ENCODE measurements at places on chromosomes 5 and 9. TPM values are rescaled to one million over a fixed set of nuclear protein-coding genes. Genes with fewer than 3 reads are reported as not detected.
A peak's percentile ranks its signal among the peaks of the same experiment; 100 is the strongest.

DNA sequence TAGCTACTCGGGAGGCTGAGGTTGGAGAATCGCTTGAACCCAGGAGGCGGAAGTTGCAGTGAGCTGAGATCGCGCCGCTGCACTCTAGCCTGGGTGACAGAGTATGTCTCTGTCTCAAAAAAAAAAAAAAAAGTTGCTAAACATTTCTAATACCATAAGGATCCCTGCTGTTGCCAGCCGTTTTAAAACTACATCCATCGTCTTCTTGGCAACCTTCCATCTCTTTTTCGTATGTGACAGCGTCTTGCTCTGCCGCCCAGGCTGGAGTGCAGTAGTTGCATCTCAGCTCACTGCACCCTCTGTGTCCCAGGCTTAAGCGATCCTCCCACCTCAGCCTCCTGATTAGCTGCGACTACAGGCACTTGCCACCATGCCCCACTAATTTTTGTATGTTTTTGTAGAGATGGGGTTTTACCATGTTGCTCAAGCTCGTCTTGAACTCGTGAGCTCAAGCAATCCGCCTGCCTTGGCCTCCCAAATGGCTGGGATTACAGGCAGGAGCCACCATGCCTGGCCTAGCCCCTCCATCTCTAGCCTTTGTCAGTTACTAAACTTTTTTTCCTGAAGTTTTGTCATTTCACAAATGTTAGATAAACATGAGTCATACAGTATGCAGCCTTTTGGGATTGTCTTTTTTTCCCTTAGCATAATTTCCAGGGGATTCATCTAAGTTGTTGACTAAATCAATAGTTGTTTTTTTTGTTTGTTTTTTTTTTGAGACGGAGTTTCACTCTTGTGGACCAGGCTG is 13.5 kb downstream of the NSD1 start:
- peaks cover 13% of the 10 kb centered on the region for H3K4me1 ChIP-seq
- peaks cover 7% of the 10 kb centered on the region for H3K36me3 ChIP-seq
- H3K4me3 ChIP-seq, result no peak overlapping the region

DNA sequence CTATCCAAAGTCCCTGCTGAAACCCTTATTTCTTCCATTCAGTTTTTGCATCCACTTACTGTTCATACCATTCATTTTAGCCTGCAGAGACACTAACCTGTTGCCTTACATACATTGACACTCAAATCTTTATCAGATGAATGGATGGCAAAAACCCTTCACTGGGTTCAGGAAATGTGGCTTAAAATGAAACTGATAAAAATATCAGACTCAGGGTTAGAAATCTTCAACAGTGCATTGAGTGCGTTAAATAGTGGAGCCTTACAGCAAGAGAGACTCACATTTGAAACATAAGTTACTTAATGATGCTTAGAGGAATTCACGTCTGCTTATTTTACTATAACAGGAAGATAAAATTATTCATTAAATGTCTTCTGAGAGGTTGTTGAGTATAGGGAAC is 28.0 kb upstream of the BNC2 start:
- H3K4me3 ChIP-seq, result no peak overlapping the region
- H3K27me3 ChIP-seq, result no peaks in the 10 kb centered on the region
- DNase-seq, result no peak
- no peaks in the 10 kb centered on the region for H3K4me1 ChIP-seq
- H3K36me3 ChIP-seq, result no peaks in the 10 kb centered on the region

ADCY2 gene
- not detected for total RNA-seq

DNA sequence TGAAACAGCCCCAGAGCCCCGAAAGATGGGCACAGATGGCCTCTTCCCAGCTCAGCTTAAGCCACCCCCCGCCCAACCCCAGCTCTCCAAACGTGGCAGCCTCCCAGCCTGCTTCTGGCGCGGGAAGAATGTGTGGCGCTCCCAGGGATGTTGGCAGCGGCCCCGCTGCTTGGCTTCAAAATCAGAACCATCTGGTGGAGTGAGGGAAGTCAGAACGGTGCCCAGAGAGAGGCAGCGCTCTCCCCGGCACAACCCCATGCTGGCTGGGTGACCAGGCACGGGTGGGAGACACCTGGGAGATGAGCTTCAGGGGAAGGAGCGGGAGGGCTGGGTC is 72.7 kb upstream of the ORM1 start:
- H3K27ac ChIP-seq, result no peak overlapping the region
- no peak overlapping the region for H3K4me3 ChIP-seq
- no peak for DNase-seq
- H3K27me3 ChIP-seq, result no peaks in the 10 kb centered on the region
- H3K36me3 ChIP-seq, result no peaks in the 10 kb centered on the region
- H3K4me1 ChIP-seq, result no peaks in the 10 kb centered on the region

DNA sequence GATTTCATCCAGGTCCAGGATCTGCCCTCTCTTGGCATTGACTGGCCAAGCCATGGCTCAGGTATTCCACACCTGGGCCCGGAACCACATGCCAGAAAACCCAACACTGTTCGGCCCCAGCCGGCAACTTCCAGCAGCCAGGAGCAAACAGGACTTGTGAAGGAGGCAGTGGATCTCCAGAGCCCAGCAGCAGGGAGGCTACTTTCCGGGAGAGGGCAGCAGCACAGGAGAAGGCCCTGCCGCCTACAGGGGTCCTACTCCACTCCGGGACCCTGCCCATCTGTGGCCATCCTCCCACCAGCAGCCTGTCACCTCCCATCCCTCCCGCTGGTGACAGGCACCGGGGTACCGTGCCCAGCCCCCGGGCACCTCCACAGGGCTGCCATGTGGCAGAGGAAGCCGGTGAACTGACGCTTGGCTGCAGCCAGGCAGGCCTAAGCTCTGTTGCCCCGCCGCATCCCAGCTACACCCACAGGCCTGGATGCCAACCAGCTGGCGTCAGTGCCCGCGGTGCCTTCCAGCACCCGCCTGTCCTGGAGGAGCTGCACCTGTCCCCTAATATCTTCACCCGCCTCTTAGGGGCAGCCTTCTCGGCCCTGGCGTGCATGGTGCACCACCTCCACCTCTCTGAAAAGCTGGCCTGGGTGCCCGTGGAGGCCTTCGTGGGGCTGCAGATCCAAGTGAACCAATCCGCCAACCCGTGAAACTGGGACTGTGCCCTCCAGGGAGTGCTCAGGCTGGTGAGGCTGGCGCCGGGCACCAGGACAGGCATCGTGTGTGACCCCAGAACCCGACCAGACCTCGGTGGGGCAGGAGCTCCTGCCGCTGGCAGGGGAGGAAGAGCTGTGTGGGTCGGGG is 18.9 kb upstream of the SLC30A5 start:
- no peak for DNase-seq
- no peak overlapping the region for H3K27ac ChIP-seq
- H3K4me1 ChIP-seq, result no peaks in the 10 kb centered on the region
- H3K27me3 ChIP-seq, result peaks cover 4% of the 10 kb centered on the region

DAB2IP gene
- total RNA-seq, result not detected

RIOK2 gene
- 31.8 TPM for total RNA-seq

DNA sequence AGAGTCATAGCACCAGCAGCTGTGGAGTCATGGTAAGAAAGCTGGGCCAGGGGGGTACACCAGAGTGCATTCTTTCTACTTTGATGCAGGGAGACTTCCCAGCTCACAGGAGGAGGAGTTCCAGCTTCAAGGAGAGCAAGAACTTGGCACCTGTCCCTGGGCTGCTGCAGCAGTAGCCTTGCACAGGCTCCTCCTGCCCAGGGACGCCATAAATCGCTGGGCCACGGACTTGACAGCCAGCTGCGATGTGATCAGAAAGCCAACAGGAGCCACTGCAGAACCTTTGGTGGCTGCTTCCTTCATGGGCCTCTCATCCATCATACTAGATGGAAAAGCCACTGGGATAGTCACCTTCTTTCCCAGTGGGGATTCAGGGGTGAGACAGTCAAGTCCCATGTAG is 234.7 kb downstream of the NMUR2 start:
- no peaks in the 10 kb centered on the region for H3K4me1 ChIP-seq
- H3K27me3 ChIP-seq, result peaks cover 3% of the 10 kb centered on the region
- H3K36me3 ChIP-seq, result no peaks in the 10 kb centered on the region
- no peak overlapping the region for H3K27ac ChIP-seq

- no peak for DNase-seq
- H3K36me3 ChIP-seq, result peaks cover 2% of the 10 kb centered on the region
- H3K4me1 ChIP-seq, result peaks cover 14% of the 10 kb centered on the region
- H3K27ac ChIP-seq, result no peak overlapping the region
- H3K27me3 ChIP-seq, result peaks cover 23% of the 10 kb centered on the region
These were observed 1.7 kb downstream of the TLE1 start for GRCh38 chr9:81687521-81688261.

CMYA5 gene
- 0.26 TPM for total RNA-seq

ADAMTS19 gene
- total RNA-seq, result not detected

IER5L gene
- 1.3 TPM for total RNA-seq

- H3K4me3 ChIP-seq, result peak overlapping the region; percentile 97
- H3K27me3 ChIP-seq, result no peaks in the 10 kb centered on the region
- H3K4me1 ChIP-seq, result peaks cover 39% of the 10 kb centered on the region
- peaks cover 30% of the 10 kb centered on the region for H3K36me3 ChIP-seq
- DNase-seq, result peak; percentile 70
- H3K27ac ChIP-seq, result peak overlapping the region; percentile 99
These were observed 2.8 kb downstream of the CD74 start for GRCh38 chr5:150409638-150410523.

CDO1 gene
- 0.34 TPM for total RNA-seq

- H3K4me1 ChIP-seq, result no peaks in the 10 kb centered on the region
- peaks cover 17% of the 10 kb centered on the region for H3K27me3 ChIP-seq
- no peak for DNase-seq
- H3K36me3 ChIP-seq, result no peaks in the 10 kb centered on the region
- no peak overlapping the region for H3K27ac ChIP-seq
- no peak overlapping the region for H3K4me3 ChIP-seq
These were observed 607.4 kb downstream of the KIF4B start for GRCh38 chr5:155620821-155621410.

NCBP1 gene
- total RNA-seq, result 43.4 TPM

PRUNE2 gene
- total RNA-seq, result 0.24 TPM

CMBL gene
- total RNA-seq, result 1.3 TPM

SLC25A25 gene
- total RNA-seq, result 17.1 TPM

GRCh38 chr9:76521244-76521681 is 62.3 kb downstream of the GCNT1 start:
- no peaks in the 10 kb centered on the region for H3K27me3 ChIP-seq
- peaks cover 11% of the 10 kb centered on the region for H3K4me1 ChIP-seq

GRCh38 chr5:110769000-110769681 is 30.3 kb downstream of the SLC25A46 start:
- H3K27me3 ChIP-seq, result peaks cover 3% of the 10 kb centered on the region
- H3K4me1 ChIP-seq, result no peaks in the 10 kb centered on the region
- H3K27ac ChIP-seq, result no peak overlapping the region

SV2C gene
- 0.10 TPM for total RNA-seq

GRCh38 chr5:150660108-150660831 is 781 bp upstream of the MYOZ3 start:
- H3K27me3 ChIP-seq, result peaks cover 5% of the 10 kb centered on the region
- no peaks in the 10 kb centered on the region for H3K36me3 ChIP-seq
- peaks cover 2% of the 10 kb centered on the region for H3K4me1 ChIP-seq
- H3K27ac ChIP-seq, result no peak overlapping the region
- no peak overlapping the region for H3K4me3 ChIP-seq

DNA sequence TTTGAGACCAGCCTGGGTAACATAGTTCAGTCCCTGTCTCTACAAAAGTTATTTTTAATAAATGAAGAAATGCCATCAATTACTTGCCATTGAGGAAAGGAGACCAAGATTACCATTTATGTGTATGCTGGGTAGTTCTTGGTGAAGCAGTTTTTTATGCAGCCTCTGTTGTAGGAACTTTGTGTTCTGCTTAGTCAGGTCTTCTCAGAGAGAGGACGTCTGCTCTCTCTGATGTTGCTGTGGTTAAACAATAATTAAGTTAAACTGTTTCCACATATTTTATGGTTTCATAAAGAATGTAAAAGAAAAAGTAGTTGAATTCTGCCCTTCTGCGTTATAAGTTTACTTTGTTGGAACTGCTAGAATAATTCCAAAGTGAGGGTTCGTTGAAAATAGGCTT is 210.5 kb downstream of the KDM4C start:
- H3K27me3 ChIP-seq, result no peaks in the 10 kb centered on the region
- H3K36me3 ChIP-seq, result no peaks in the 10 kb centered on the region
- DNase-seq, result no peak
- peaks cover 3% of the 10 kb centered on the region for H3K4me1 ChIP-seq
- H3K4me3 ChIP-seq, result no peak overlapping the region

DNA sequence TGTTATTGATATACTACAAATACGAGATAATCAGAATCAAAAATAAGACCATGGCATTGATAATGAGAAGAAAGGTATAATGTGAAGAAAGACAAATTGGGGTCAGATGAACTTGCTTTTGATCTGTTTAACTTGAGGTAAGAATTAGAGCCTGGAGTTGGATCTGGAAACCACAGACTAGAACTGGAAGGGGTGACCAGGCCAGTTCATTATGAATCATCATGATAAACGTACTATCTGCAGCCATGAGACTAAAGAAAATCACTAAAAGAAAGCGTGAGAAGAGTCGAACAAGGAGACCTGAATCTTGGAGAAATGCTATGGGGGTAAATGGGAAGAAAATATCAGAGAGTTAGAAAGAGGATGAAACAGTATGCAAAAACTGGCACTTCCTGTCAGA is 967.5 kb downstream of the NR2F1-AS1 start:
- DNase-seq, result no peak
- no peaks in the 10 kb centered on the region for H3K36me3 ChIP-seq
- no peaks in the 10 kb centered on the region for H3K4me1 ChIP-seq
- H3K27ac ChIP-seq, result no peak overlapping the region

- H3K36me3 ChIP-seq, result no peaks in the 10 kb centered on the region
- H3K4me3 ChIP-seq, result peak overlapping the region; percentile 44
- H3K27ac ChIP-seq, result no peak overlapping the region
- DNase-seq, result peak; percentile 45
These were observed 27.6 kb downstream of the TLX3 start for GRCh38 chr5:171336521-171337209.

- H3K36me3 ChIP-seq, result no peaks in the 10 kb centered on the region
- H3K4me3 ChIP-seq, result no peak overlapping the region
- DNase-seq, result no peak
- H3K4me1 ChIP-seq, result peaks cover 4% of the 10 kb centered on the region
- H3K27ac ChIP-seq, result no peak overlapping the region
These were observed 16.1 kb upstream of the TSSK1B start for GRCh38 chr5:113450929-113451328.

GRCh38 chr9:121206516-121207370 is 5.1 kb upstream of the RAB14 start:
- DNase-seq, result no peak
- peaks cover 21% of the 10 kb centered on the region for H3K4me1 ChIP-seq
- no peak overlapping the region for H3K4me3 ChIP-seq
- H3K27me3 ChIP-seq, result no peaks in the 10 kb centered on the region
- H3K27ac ChIP-seq, result no peak overlapping the region

GRCh38 chr9:88578121-88579049 is 43.4 kb downstream of the NXNL2 start:
- H3K27ac ChIP-seq, result no peak overlapping the region
- H3K36me3 ChIP-seq, result no peaks in the 10 kb centered on the region
- peaks cover 18% of the 10 kb centered on the region for H3K27me3 ChIP-seq
- DNase-seq, result peak; percentile 76

GRCh38 chr9:93287189-93287552 is 103.2 kb downstream of the WNK2 start:
- H3K27me3 ChIP-seq, result peaks cover 8% of the 10 kb centered on the region
- no peak for DNase-seq
- H3K27ac ChIP-seq, result no peak overlapping the region
- H3K36me3 ChIP-seq, result no peaks in the 10 kb centered on the region
- H3K4me3 ChIP-seq, result no peak overlapping the region
- no peaks in the 10 kb centered on the region for H3K4me1 ChIP-seq

SYNPO gene
- total RNA-seq, result 0.10 TPM

GRCh38 chr5:157518963-157519362 is 56.6 kb downstream of the ADAM19 start:
- DNase-seq, result peak; percentile 46
- H3K4me3 ChIP-seq, result no peak overlapping the region
- no peak overlapping the region for H3K27ac ChIP-seq
- H3K36me3 ChIP-seq, result peaks cover 59% of the 10 kb centered on the region
- no peaks in the 10 kb centered on the region for H3K27me3 ChIP-seq

GRCh38 chr5:125375143-125375542 is 628.7 kb upstream of the ZNF608 start:
- H3K27ac ChIP-seq, result no peak overlapping the region
- no peak overlapping the region for H3K4me3 ChIP-seq
- no peaks in the 10 kb centered on the region for H3K36me3 ChIP-seq
- no peak for DNase-seq
- no peaks in the 10 kb centered on the region for H3K27me3 ChIP-seq
